Thoracic aorta (tissue), 2 donors: ENCODE measurements at places on chromosomes 6 and 20. TPM values are rescaled to one million over a fixed set of nuclear protein-coding genes. Genes with fewer than 3 reads are reported as not detected.

GRCh38 chr6:21491955-21492354 lies 101.6 kb upstream of the SOX4 start:
- no peak overlapping the region for H3K27ac ChIP-seq
- DNase-seq, result no peak
- H3K4me1 ChIP-seq, result peaks cover 12% of the 10 kb centered on the region
- H3K4me3 ChIP-seq, result no peak overlapping the region
- H3K27me3 ChIP-seq, result no peaks in the 10 kb centered on the region

The MCHR2 gene
- not detected for total RNA-seq

The RGS17 gene
- 3.7 TPM for total RNA-seq

The HLA-DPA1 gene
- total RNA-seq, result 148 TPM

DNA sequence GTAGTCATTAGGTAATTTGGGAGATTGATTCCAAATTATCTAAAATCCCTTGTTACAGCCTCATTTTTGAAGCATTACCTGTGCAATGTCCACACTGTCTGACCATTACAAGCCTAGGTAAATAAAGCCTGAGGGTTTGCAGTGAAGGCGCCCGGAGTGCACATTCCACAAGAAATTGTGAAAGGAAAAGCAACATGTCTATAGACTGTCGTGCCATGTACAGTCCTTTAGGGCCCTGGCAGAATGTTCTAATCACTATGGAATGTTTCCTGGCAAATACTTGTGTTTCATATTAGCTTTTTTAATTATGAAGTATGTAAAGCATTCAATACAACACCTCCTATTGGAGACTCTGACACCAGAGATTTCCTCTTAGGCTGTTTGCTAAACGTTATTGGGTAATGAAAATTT lies 28.9 kb downstream of the PREP start:
- no peak overlapping the region for H3K27ac ChIP-seq
- no peaks in the 10 kb centered on the region for H3K27me3 ChIP-seq
- no peaks in the 10 kb centered on the region for H3K4me1 ChIP-seq
- peaks cover 12% of the 10 kb centered on the region for H3K36me3 ChIP-seq

The TPD52L1 gene
- 73.5 TPM for total RNA-seq

The LAMA2 gene
- 111 TPM for total RNA-seq

The ATP6V1G2 gene
- 0.95 TPM for total RNA-seq

The FILIP1 gene
- total RNA-seq, result 23.4 TPM

GRCh38 chr20:2469991-2470422 lies 582 bp downstream of the SNRPB start:
- peaks cover 27% of the 10 kb centered on the region for H3K36me3 ChIP-seq
- DNase-seq, result no peak
- H3K27me3 ChIP-seq, result no peaks in the 10 kb centered on the region
- H3K4me3 ChIP-seq, result peak overlapping the region; percentile 96

DNA sequence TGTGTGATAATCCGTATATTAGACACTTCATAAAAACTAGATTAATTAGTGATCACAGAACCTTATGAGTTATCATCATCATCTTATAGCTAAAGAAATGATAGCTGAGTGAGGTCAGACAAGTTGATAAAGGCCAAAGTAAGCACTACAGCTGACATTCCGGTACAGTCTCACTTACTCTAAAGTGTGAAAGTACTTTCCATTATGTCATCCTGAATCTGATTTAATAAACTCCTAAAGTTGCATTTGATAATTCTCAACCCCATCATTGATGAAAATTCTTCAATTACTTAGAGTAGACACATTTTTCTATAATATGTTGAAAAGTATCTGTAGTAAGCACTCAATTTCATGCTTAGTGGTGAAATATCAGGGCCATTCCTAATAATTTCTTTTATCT lies 385.2 kb upstream of the CHD6 start:
- H3K27me3 ChIP-seq, result no peaks in the 10 kb centered on the region
- no peaks in the 10 kb centered on the region for H3K36me3 ChIP-seq
- no peak overlapping the region for H3K4me3 ChIP-seq
- DNase-seq, result no peak
- H3K4me1 ChIP-seq, result no peaks in the 10 kb centered on the region

- H3K4me1 ChIP-seq, result peaks cover 10% of the 10 kb centered on the region
- H3K27me3 ChIP-seq, result no peaks in the 10 kb centered on the region
- no peak overlapping the region for H3K4me3 ChIP-seq
- H3K36me3 ChIP-seq, result no peaks in the 10 kb centered on the region
- no peak overlapping the region for H3K27ac ChIP-seq
These were observed 63.9 kb upstream of the MRPS10 start for GRCh38 chr6:42281570-42281969.

The MOXD1 gene
- total RNA-seq, result 17.3 TPM

The TMEM244 gene
- total RNA-seq, result not detected

The CABLES2 gene
- 9.2 TPM for total RNA-seq
